ENCODE measurements at places on chromosomes 5 and 9. TPM values are rescaled to one million over a fixed set of nuclear protein-coding genes. Genes with fewer than 3 reads are reported as not detected.

DNA sequence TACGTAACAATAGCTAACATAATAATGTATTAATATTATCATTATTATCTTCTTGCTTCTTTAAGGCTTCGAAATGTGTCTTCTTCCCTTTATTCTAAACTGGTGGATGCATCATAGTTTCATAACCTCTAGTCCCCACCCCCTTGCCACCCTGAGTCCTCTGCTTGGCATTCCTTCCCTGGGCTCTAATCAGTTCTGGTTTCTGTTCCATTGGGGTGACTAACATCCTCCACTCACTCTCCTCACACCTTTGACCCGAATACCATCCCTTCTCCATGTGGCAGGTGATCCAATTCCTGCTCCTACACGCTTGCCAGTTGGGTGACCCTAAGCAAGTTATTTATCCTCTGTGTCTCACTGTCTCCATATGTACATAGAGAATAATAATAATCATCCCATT lies 286.1 kb downstream of the TRPM3 start:
- H3K27ac ChIP-seq = no peak overlapping the region
- H3K27me3 ChIP-seq = peaks cover 7% of the 10 kb centered on the region
- no peak overlapping the region for H3K4me3 ChIP-seq
- no peaks in the 10 kb centered on the region for H3K4me1 ChIP-seq
- H3K36me3 ChIP-seq = no peaks in the 10 kb centered on the region

- no peaks in the 10 kb centered on the region for H3K27me3 ChIP-seq
- H3K4me1 ChIP-seq = peaks cover 12% of the 10 kb centered on the region
- no peaks in the 10 kb centered on the region for H3K36me3 ChIP-seq
Measured at GRCh38 chr9:86946201-86947145, 833 bp downstream of the GAS1 start.

DNA sequence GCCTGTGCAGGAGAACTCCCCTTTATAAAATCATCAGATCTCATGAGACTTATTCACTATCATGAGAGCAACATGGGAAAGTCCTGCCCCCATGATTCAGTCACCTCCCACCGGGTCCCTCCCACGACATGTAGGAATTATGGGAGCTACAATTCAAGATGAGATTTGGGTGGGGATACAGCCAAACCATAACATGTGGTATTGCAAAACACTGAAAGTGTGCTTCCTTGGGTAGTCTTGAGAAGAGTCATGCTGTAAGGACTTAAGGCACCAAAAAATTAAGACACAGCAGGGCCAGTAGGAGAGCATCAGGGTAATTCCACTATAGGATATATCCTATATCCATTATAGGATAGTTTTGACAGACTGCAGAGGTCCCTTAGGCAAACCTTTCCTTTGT lies 29.4 kb upstream of the GDNF start:
- H3K4me1 ChIP-seq = peaks cover 10% of the 10 kb centered on the region
- H3K36me3 ChIP-seq = no peaks in the 10 kb centered on the region
- DNase-seq = no peak
- H3K4me3 ChIP-seq = no peak overlapping the region
- H3K27me3 ChIP-seq = no peaks in the 10 kb centered on the region

CCDC180 gene
- 1.2 TPM for polyA plus RNA-seq

- H3K27ac ChIP-seq = no peak overlapping the region
- DNase-seq = no peak
- no peaks in the 10 kb centered on the region for H3K27me3 ChIP-seq
- peak overlapping the region; percentile 19 for H3K4me3 ChIP-seq
- H3K36me3 ChIP-seq = no peaks in the 10 kb centered on the region
- no peaks in the 10 kb centered on the region for H3K4me1 ChIP-seq
Measured at GRCh38 chr5:140796718-140797095, 2.1 kb downstream of the PCDHA2 start.

GRCh38 chr9:131203431-131204218 lies 72.7 kb downstream of the FAM78A start:
- H3K36me3 ChIP-seq = peaks cover 51% of the 10 kb centered on the region
- no peaks in the 10 kb centered on the region for H3K4me1 ChIP-seq
- H3K4me3 ChIP-seq = no peak overlapping the region
- DNase-seq = no peak
- no peaks in the 10 kb centered on the region for H3K27me3 ChIP-seq

BRIX1 gene
- polyA plus RNA-seq = 18.4 TPM

PITX1 gene
- not detected for polyA plus RNA-seq
